Karpas-422 (cell line): ENCODE measurements at places on chromosomes 5 and 9. TPM values are rescaled to one million over a fixed set of nuclear protein-coding genes. Genes with fewer than 3 reads are reported as not detected.

GRCh38 chr9:128249908-128250838 is 25.6 kb downstream of the GOLGA2 start:
- DNase-seq = peak; percentile 95

DNA sequence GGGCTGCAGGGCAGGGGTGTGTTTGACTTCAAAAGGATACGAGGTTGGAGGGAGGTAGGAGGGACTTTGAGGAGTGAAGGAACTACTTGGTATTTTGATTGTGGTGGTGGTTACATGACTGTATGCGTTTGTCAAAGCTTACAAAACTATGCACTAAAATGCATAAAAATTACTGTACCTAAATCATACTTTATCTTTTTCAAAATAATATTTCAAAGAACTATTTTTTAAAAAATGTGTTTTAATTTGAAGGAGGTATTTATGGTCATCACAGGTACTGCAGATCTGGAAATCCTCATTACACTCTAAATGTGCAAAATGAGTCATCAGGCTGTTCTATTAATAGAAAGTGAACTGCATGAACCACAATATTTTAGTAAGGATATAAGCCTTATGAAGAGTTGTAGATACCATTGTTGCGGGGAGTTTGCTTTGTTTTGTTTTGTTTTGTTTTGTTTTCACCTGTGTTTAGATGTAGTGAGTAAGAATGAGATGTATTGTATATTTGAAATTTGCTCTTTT is 116.9 kb downstream of the ARRDC3 start:
- DNase-seq = peak; percentile 42

DNA sequence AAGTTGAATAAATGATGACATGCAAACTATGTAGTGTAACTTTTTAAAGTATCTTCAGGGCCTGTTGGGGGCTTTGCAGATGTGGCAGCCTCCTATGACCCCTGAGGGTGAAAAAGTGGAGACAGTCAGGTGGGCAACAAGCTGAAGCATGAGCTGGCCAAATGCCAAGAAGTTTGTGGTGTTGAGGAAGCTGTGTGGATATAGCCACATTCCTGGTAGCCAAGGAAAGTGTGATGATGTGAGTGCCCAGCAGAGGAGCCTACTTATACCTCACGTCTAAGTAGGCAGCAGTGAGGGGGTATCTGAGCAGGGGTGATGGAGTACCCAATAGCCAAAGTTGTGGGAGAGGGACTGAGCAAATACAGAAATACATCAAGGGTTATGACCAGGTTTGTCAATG is 621.2 kb upstream of the CDH6 start:
- DNase-seq = no peak

DNA sequence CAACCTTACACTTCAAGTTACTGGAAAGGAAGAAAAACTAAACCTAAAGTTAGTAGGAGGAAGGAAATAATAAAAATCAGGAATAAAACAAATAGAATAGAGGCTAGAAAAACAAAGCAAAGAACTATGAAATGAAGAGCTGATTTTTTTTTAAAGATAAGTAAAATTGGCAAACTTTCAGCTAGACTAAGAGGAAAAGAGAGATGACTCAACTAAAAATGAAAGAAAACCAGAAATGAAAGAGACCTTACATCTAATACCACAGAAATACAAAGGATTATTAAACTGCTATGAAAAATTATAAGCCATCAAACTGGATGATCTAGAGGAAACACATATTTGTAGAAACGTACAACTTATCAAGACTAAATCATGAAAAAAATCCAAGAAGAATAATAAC is 60.0 kb downstream of the PRRC1 start:
- DNase-seq = no peak

NDST1 gene
- 8.4 and 20.9 TPM in 2 replicates for total RNA-seq

GRCh38 chr9:120857481-120857880 is 14.8 kb upstream of the PSMD5 start:
- DNase-seq = no peak

GPR21 gene
- 0.54 and 16.8 TPM in 2 replicates for total RNA-seq
